ENCODE measurements at places on chromosomes 4 and X.

DNA sequence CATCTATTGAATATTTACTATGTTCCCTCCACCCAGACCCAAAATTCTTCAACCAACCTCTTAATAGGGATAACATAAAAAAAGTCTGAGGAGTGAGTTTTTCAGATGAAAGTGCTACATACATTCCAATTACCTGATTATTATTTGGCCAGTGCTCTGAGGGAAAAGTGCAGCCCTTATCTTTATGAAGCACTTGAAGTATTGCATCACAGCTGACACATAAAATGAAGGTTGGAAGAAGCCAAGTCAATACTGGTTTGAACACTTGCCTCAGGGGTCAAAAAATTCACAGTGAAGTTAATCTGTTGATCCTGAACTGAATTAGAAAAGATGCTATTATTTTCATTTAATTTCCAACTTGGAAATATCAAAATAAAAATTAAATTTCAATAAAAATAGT is 498.9 kb downstream of the INPP4B start:
- H3K4me3 ChIP-seq, result no peak overlapping the region
- no peaks in the 10 kb centered on the region for H3K4me1 ChIP-seq
- no peak for DNase-seq
- H3K27me3 ChIP-seq, result no peaks in the 10 kb centered on the region
- no peak overlapping the region for H3K27ac ChIP-seq

DNA sequence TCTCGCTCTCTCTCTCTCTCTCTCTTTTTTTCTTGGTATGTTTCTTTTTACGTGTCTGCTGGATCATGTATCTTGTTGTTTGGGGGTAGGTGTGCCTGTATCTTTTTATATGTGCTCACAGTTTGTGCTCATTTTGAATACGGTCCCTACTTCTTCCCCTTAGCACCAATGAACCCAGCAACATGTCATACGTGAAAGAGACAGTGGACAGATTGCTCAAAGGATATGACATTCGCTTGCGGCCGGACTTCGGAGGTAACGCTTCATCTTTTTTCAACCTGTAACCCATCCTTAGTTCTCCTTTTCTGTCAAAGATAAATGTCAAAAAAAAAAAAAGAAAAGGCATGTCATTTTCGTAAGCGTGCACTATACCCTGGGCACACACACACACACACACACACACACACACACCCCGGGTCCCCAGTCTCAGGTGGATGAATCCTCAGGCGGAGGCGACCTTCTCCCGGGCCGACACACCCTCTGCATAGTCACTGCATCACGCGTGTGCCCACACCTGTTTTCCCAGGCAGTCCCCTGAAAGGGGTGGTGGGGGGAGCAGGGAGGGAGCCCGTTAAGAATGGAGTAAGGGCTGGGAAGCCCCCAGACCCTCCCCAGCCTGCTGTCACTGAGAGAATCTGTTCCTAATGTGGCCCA is 511 bp downstream of the GABRB1 start:
- H3K4me1 ChIP-seq, result no peaks in the 10 kb centered on the region
- no peaks in the 10 kb centered on the region for H3K27me3 ChIP-seq
- no peaks in the 10 kb centered on the region for H3K36me3 ChIP-seq
- H3K27ac ChIP-seq, result no peak overlapping the region
- DNase-seq, result peak; percentile 18
- peak overlapping the region; percentile 59 for H3K4me3 ChIP-seq

DNA sequence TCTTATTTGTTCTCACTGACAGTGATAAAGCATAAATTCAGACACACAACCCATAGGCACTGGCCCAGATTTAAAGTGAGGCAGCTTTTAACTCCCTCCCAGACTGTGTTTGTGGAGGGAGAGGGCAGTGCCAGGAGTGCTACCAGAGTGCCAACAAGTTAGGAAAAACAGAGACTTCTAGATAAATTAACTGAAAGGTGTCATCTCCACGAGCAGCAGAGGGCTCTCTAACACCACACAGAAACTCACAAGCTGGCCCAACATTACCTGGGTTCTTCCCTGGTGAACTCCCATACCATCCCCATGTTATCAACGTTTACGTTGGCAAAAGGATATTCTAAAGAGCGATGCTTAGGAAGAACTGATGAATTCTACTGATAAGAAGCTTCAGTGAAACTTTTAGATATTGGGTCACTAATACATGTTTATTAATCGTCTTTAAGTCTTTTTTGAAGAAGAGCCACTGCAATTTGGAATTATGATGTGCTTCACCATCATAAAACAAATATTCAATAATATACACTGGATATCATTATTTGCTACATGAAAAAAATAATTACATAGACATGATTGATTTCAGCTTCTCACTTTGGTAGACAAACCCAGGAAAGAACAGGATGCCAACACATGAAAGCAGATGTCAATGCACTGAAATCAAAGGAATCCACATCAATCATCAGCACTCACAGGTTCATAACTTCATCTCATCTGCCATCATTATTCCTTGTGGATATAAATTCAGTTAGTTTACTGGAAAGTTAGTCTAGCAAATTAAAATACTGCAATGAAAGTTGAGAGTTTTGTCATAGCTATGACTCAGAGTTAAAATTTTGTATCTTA is 121.2 kb upstream of the NAP1L5 start:
- no peaks in the 10 kb centered on the region for H3K36me3 ChIP-seq
- peak; percentile 70 for DNase-seq
- no peaks in the 10 kb centered on the region for H3K4me1 ChIP-seq
- no peak overlapping the region for H3K27ac ChIP-seq
- no peaks in the 10 kb centered on the region for H3K27me3 ChIP-seq

DNA sequence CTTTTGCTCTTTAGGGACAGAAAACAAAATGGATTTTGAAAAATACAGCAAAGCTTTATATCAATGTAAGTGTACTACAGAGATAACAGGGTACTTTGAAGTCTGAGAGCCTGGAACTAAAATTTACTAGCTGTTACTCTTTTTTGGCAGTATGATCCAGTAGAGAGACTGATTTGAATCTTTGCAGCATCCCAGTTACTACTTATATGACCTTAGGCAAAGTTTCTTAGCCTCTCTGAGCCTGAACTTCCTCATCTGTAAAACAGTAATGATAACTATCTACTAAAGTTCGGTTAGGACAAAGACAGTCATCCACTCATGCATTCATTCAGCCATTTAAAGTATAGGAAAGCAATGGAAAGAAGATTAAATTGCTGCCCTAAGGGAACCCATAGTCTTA is 10.1 kb downstream of the BRWD3 start:
- H3K27ac ChIP-seq, result no peak overlapping the region
- DNase-seq, result no peak
- no peak overlapping the region for H3K4me3 ChIP-seq
- H3K36me3 ChIP-seq, result no peaks in the 10 kb centered on the region
- H3K27me3 ChIP-seq, result no peaks in the 10 kb centered on the region
- H3K4me1 ChIP-seq, result no peaks in the 10 kb centered on the region

DNA sequence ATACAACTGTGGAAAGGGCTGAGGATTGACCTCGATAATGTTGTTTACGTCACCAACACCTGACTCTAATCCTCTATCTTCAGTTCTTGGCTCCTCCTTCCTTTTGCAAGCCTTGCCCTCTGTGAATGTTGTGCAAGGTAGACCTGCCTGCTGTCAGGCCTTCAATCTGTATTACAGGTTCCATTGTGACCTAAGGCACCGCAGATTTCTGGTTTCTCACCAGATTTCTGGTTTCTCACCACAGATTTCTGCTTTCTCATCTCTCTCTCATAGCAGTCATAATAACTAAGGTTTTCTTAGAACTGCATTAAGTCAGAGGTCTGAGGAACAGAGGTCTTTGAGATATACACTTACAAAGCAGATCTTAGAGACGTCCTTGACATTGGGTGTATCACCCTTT is 51.5 kb upstream of the ETNPPL start:
- H3K4me3 ChIP-seq, result no peak overlapping the region
- H3K4me1 ChIP-seq, result no peaks in the 10 kb centered on the region
- DNase-seq, result no peak
- H3K27ac ChIP-seq, result no peak overlapping the region
- no peaks in the 10 kb centered on the region for H3K27me3 ChIP-seq
- H3K36me3 ChIP-seq, result no peaks in the 10 kb centered on the region

DNA sequence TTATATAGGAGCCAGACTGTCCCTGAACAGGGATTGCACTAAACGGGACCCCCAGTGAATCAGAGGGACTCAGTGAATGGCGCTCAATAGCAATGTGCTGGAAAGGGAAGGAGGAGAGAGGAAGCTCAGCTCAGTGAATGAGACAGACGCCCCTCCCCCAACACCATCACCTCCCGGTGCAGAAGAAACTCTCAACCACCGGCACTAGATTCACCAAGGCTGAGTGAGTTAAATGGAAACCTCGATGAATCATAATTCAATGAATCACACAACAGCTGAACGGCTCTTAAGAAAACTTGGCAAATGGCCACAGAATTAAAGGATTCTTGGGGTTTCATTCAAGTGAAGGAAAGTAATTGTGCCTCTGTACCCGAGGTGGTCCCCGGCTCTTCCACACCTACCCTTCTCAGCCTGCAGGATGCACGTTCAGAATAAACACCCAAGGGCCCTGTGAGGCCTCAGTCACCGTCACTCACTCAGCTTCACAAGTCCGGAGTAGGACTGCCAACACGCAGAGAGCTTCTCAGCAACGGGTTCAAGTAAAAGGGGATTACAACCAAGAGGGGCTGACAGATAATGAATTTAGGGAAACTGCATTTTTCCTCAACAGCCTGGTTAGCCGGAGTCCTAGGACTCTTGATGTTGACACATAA is 29.3 kb downstream of the CRMP1 start:
- H3K4me1 ChIP-seq, result no peaks in the 10 kb centered on the region
- no peak overlapping the region for H3K4me3 ChIP-seq
- no peaks in the 10 kb centered on the region for H3K27me3 ChIP-seq

DNA sequence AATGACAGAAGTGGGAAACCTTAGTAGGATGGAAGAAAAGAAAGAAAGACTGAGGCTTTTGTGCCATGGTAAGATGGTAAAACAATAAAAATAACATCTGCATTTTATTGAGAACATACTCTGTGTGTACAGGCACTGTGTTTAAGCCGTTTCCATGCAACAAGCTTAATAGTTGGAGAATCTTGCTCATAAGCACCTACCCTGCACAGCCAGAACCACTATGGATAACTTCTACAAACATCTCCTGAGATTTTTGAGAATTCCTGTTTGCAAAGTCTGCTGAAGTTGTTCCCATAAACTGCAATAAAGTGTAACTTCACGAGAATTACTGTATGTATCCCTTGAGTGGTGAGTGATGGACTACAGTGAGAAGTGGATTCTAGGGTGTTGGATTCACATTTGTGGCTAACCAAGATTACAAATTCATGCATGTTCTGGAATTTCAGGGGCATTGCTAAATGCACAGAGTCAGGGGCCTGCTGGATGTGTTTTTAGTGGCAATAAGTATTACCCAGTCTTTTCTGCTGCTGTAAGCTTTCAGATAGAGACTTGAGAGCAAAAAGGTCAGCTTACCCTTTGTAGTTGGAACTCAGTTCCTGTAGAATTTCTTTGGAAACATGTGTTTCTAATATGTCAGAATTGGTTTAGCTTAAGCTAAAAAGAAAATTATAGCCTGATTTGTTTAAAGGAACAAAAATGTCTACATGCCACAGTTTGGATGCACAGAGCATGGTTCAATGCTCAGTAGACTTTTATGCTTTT is 132.5 kb downstream of the AFF1 start:
- no peaks in the 10 kb centered on the region for H3K27me3 ChIP-seq
- no peaks in the 10 kb centered on the region for H3K36me3 ChIP-seq
- no peak overlapping the region for H3K4me3 ChIP-seq

DNA sequence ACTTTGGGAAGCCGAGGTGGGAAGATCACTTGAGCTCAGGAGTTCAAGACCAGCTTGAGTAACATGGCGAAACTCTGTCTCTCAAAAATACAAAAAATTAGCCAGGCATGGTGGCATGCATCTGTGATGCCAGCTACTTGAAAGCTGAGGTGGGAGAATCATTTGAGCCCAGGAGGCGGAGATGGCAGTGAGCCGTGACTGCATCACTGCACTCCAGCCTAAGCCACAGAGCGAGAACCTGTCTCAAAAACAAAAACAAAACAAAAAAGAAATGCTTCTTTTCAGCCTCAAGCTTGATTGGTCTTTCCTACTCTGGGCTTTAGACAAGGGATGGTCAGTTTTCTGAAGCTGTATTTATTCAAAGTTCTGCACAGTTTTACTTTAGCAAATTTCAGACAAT is 15.8 kb upstream of the DHRSX start:
- no peak for DNase-seq
- H3K27me3 ChIP-seq, result no peaks in the 10 kb centered on the region
- no peak overlapping the region for H3K27ac ChIP-seq
- no peak overlapping the region for H3K4me3 ChIP-seq
- H3K36me3 ChIP-seq, result no peaks in the 10 kb centered on the region
- no peaks in the 10 kb centered on the region for H3K4me1 ChIP-seq

GRCh38 chr4:167955006-167955405 is 137.3 kb upstream of the ANXA10 start:
- no peaks in the 10 kb centered on the region for H3K36me3 ChIP-seq
- DNase-seq, result no peak
- no peak overlapping the region for H3K4me3 ChIP-seq
- H3K4me1 ChIP-seq, result no peaks in the 10 kb centered on the region
- no peaks in the 10 kb centered on the region for H3K27me3 ChIP-seq

DNA sequence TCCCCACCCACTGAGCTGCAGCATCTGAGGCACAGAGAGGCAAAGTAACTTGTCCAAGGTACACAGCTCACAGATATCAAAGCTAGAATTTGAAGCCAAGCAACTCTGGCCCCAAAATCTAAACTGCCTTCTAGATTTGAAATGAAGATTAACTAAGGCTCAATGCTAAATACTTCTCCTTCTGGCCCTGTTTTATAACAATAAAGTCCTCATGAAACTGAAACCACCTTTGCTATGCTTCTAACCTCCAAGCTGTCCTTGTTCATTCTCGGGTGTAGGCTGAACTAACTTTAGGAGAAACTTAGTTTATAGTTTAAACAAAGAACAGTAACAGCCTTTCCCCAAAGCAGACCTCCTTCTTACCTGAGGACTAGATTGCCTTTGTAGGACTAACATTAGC is 93.6 kb downstream of the DCTD start:
- DNase-seq, result no peak
- no peaks in the 10 kb centered on the region for H3K36me3 ChIP-seq
- no peaks in the 10 kb centered on the region for H3K27me3 ChIP-seq
- no peak overlapping the region for H3K27ac ChIP-seq
- H3K4me1 ChIP-seq, result no peaks in the 10 kb centered on the region

DNA sequence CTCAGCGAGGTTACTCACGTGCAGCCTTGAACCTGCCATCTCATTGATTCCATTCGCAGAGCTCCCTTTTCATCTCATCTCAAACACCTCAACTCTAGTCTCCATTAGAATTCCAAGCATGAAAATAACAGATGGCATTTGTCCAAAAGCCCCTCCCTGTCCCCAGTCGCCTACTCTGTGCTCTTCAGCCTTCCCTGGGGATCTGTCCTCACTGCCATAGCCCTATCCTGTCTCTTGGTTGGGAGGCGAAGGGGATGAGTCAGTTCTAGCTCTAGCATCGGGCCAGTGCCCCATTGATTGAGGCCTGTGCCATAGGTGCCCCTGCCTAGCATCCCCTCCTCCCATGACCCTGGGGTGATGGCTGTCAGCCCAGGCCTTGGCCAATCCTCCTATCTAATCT is 134.0 kb upstream of the PJA1 start:
- H3K27ac ChIP-seq, result no peak overlapping the region
- no peaks in the 10 kb centered on the region for H3K27me3 ChIP-seq
- H3K36me3 ChIP-seq, result no peaks in the 10 kb centered on the region
- DNase-seq, result no peak

Measured in mesendoderm (in vitro differentiated cells).